Fibroblast of skin of scalp (primary cell): ENCODE measurements at places on chromosomes 3 and 15.
A peak's percentile ranks its signal among the peaks of the same experiment; 100 is the strongest.

DNA sequence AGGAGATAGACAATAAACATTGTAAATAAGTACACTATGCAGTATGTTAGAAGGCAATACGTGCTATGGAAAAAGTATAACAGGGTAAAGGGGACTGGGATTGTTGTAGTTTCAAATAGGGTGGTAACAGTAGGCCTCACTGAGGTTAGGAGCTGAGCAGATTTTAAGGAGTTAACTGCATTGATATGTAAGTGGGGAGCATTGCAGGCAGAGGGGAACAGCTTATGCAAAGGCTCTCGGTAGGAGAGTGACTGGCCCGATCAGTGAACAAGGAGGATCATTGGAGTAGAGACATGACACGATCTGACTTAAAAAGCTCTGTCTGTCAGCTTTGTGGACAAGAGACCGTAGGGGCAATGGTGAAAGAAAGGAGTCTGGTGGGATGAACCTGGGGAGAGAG lies 46.8 kb downstream of the PCCB start:
- no peak for DNase-seq

GRCh38 chr3:138452436-138452835 lies 18.0 kb downstream of the ESYT3 start:
- no peak for DNase-seq

GRCh38 chr3:183873914-183874313 lies 10.8 kb downstream of the PARL start:
- no peak for DNase-seq

DNA sequence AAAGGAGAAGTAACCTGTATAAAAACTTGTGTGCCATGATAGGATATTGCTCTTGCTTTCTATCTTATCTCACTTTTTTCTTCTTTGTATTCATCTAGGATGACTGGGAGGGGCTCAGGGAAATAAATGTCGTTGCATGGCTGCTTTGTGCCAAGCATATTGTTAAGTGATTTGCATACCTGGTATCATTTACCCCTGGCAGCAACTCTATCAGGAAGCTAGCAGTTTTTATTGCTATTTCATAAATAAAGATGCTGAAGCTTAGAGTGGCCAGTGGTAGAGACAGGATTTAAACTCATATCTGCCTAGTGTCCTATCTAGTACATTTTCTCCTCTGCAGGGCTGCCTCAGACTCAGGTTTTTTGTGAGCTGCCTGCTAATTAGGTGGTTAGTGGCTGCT lies 253.3 kb downstream of the PTPRG start:
- DNase-seq = no peak

DNA sequence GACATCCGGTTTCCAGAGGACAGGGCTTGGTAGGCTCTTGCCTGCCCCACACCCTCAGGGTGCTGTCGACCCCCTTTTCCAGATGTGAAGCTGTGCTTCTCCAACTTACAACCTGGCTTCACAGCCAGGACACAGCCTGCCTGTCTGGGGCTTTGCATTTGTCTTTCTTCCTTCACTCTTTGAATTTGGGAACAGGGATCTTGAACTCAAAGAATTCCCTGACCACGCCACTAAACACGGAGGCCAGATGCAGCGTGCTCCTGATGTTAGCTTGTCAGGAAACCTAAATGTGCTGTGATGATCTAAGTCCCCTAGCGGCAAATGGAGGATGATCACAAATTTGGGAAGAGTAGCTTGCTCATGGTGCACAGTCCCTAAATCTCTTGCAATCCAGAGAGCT lies 244.8 kb upstream of the RGMA start:
- DNase-seq = peak; percentile 22

- DNase-seq = no peak
Observed at GRCh38 chr3:123657111-123657510, 72.3 kb upstream of the HACD2 start.

- no peak for DNase-seq
Observed at GRCh38 chr15:64274341-64274950, 81.5 kb downstream of the CSNK1G1 start.

DNA sequence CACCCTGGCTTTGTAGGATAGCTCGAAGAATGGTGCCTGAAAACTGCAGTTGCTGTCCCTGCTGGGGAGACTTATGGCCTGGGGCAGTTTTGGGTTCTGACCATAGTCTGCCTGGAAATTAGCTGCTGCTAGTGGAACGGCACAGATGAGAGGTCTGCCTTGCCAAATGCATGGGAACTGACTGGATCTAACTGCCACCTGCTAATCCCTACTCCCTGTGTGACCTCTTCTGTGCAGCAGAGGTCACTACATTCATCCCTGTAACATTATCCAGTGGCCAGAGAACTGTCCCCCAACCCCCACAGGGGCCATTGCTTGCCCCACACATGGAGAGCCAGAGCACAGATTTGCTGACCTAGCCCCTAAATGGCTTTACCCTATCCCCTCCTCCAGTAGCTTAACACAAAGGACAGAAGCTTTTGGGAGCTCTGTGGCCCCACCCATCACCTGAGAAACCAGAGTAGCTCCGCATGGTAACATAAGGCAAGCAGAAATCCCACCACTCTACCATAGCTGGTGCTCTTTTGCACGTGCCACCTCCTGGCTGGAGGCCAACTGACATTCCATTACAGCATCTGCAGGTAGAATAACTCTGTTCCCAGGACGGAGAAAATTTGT lies 840.0 kb downstream of the EPHA3 start:
- DNase-seq = no peak

GRCh38 chr15:83769411-83769999 lies 115.6 kb downstream of the ADAMTSL3 start:
- DNase-seq = no peak

DNA sequence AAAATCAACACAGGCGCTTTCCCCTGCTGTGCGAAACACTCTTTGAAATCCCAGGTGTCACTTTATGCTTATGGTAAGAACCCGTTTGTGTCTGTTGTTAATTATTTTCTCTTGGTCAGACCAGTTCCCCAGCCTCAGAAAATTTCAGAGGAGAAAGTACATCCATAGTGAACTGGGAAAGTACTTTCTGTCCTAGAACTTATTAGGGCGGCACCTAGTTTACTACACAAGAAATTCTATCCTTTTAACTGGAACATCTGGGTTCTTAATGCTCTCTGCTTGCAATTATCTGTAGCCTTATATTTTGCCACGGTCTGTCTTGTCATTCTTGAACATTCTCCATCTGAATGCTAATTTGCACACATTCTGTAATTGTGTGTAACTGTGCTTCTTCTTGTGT lies 215.0 kb downstream of the PTPRG start:
- DNase-seq = no peak

- peak; percentile 30 for DNase-seq
Observed at GRCh38 chr3:39721076-39721475, 88.3 kb upstream of the MYRIP start.

DNA sequence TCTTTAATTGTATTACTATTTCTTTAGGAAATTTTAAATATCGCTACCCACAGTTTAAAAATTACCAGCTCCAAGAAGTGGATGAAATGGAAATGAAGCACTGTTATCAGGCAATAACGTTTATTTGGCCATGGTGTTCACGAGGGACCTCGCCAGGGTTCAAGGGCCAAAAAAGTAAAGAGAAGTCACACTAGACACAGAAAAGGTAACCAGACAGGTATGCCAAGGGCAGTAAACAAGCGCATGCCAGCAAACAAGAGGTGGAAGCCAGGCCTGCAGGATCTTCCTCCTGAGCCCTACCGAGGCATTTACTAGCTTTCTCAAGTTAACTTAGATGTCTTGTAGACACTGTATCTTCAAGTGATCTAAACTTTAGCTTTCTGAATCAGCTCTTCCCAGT lies 113.5 kb downstream of the PLD1 start:
- no peak for DNase-seq

GRCh38 chr15:38843736-38844590 lies 279.3 kb upstream of the RASGRP1 start:
- peak; percentile 97 for DNase-seq

GRCh38 chr3:37491776-37492175 lies 317.4 kb upstream of the LRRFIP2 start:
- DNase-seq = peak; percentile 42

DNA sequence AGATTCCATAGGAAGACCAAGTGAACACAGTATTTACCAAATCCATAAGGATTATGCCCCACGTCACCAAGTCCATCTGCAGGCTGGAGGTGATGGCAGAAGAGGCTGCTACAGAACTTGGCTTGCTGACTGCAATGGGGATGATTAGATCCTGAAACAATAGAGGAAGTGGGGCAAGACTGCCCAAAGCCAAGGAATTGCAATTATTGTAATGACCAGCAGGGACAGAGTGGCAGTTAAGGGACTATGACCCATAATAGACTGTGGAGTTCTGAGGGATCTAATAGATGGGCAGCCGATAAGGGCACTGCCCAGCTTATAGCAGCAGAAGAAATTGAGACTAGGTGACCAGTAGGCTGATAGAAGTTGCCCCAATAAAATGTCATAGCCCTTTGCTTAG lies 108.4 kb downstream of the MINAR1 start:
- DNase-seq = no peak

GRCh38 chr3:179884136-179884535 lies 152.6 kb downstream of the PEX5L start:
- no peak for DNase-seq

DNA sequence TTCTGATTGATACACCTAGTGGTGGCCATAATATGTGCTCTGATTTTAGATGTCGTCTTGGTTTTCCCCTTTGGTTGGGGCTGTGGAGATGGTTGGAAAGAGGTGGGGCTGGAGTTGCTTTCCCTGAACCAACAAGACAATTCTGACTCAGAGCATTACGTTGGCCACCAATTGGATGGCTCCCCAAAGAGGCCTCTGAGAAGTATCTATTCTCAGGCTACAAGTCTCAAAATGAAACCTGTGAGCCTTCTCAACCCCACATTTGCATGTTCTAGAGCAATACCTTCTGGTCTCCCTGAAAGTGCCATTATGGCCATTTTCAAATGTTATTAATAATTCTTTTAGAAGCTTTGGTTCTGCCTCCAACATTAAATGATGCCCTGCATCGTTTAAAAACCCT lies 188.4 kb upstream of the WNT5A start:
- no peak for DNase-seq

- no peak for DNase-seq
Observed at GRCh38 chr3:4885316-4885715, 93.9 kb upstream of the BHLHE40 start.

- peak; percentile 3 for DNase-seq
Observed at GRCh38 chr3:95886616-95887015, 927.8 kb upstream of the EPHA6 start.

DNA sequence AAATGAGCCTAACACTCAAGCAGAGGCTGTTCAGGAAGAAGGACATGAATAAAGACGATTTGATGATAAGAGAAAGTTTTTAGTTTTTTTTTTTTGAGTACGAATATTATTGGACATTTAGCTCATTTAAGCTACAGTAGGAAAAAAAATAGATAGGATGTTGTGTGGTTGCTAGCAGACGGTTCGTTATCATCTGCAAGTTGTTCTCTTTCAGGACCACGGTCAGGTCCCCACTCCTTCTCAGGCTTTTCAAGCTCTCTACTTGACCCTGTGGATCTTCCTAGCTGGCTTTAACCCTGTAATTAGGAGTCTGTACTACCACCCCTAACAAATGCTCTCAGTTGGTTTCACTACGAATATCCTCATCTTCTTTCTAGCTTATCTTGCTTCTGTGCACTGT lies 1.1 kb downstream of the KCNH8 start:
- peak; percentile 33 for DNase-seq

DNA sequence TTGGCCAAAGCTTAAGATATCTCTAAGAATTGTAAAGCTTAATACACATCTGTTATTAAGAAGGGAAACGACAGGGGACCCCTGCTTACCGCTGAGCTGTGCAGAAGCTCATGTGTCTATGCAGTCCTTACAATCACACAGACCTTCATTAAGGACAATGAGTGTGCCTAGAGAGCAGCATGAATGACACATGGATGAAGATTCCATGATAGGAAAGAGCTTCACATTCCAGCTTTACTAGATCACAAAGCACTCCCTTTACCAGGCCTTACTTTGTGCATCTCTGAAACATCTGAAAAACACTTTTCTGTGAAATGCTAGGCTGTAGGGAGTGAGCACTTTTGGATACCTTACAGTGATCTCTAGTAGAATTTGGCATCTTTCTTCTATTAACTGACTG lies 32.0 kb downstream of the RNF168 start:
- peak; percentile 31 for DNase-seq

DNA sequence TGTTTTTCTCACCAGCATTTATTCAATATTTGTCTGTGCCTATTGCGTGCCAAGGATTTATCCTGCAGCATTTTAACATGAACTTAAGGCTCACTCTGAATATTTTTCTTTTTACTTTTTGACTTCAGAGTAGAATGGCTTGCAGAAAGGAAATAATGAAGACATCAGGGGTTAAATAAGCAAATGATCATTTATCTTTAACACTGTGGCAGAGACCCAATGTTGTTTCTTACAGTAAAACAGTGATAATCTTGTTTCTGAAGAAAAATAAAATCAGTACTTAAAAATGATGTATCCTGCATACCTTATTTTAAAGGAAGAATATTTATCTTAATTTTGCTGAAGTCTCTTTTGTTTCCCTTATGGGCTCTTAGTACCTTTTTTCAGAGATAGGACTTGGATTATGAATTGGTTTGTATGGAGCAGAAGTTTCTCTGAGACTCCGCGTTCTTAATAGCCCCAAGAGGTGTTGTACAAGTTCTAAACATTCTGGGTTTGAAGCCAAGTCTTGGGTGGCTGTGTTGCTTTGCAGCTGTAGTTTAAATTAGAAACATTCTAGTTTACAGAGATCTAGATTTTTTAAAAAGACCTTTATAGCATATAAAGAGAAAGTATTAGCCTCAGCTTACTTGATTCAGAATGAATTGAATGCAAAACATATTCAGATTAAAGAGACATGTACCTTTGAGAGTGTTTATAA lies 40.5 kb downstream of the COL6A6 start:
- no peak for DNase-seq

GRCh38 chr15:37135225-37135624 lies 34.9 kb upstream of the MEIS2 start:
- no peak for DNase-seq

DNA sequence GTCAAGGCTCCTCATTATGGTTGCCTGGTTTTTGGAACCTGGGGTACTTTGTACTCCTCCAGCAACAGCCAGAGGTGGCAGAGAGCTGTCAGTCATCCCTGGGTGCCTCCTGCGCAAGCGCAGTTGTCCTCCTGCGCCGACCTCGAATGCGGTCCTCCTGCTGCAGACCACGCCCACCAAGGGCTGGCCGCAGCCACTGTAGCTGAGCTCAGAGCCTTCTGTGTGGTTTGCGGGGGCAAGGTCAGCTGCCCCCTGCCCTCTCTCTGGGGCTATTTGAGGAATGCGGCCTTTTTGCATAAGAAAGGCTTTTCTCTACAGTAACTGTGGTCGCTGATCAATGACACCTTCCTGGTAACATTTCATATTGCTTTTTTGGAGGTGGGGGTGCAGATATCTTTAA lies 131.3 kb upstream of the SNRPN start:
- DNase-seq = peak; percentile 4

GRCh38 chr3:57877116-57877515 lies 121.0 kb downstream of the SLMAP start:
- peak; percentile 86 for DNase-seq

GRCh38 chr15:42090781-42091180 lies 3.6 kb downstream of the PLA2G4D start:
- DNase-seq = no peak

GRCh38 chr3:140360332-140360731 lies 317.5 kb upstream of the TRIM42 start:
- no peak for DNase-seq
